ENCODE measurements at places on chromosomes 12 and 14. TPM values are rescaled to one million over a fixed set of nuclear protein-coding genes. Genes with fewer than 3 reads are reported as not detected.

FIGNL2 gene
- total RNA-seq = 0.22 TPM

IAPP gene
- not detected for total RNA-seq

TBC1D30 gene
- total RNA-seq = 0.35 TPM

POTEM gene
- not detected for total RNA-seq
